Activated CD4-positive, alpha-beta T cell treated with anti-CD3 and anti-CD28 coated beads for 24 hours (primary cell): ENCODE measurements at places on chromosomes 2 and 18.
A peak's percentile ranks its signal among the peaks of the same experiment; 100 is the strongest.

DNA sequence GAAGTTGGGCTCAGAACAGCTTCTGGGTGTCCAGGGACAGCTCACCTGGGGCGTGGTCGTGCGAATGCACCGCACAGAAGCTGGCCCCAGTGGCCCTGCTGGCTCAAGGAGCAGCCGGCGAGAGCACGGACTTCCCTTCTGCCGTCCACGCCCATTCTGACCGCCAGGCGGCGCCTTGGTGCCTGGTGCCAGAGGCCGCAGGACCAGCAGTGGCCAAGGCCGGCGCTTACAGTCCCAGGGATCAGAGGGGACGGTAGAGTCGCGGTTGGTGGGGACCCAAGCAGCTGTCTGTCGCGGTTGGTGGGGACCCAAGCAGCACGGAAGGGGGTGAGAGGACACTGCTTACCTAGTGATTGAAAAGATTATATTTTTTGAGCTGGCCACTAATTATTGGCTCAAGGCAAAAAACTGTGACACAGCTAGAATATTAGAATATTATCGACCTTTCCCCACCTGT lies 25.7 kb downstream of the NPPC start:
- peak; percentile 36 for DNase-seq

DNA sequence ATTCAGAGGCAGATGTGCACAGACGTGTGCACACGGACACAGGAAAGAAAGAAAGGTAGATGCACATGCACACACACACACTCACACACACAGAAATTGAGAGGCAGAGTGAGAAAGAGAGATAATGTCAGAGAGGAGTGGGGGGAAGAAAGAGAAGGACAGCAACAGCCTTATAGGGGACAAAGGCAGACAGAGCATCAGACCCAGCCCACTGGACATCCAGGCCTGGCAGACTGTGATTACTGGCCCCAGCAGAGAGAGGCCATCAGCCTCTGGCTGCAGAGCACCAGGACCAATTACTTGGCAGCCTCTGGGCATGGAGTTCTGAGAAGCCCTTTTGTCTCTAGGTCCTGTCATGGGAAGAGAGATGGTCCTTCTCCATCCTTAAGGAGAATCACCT lies 66.1 kb downstream of the C18orf54 start:
- no peak for DNase-seq

- DNase-seq = no peak
These were observed 1.6 kb downstream of the KANSL1L start for GRCh38 chr2:210169516-210170195.

DNA sequence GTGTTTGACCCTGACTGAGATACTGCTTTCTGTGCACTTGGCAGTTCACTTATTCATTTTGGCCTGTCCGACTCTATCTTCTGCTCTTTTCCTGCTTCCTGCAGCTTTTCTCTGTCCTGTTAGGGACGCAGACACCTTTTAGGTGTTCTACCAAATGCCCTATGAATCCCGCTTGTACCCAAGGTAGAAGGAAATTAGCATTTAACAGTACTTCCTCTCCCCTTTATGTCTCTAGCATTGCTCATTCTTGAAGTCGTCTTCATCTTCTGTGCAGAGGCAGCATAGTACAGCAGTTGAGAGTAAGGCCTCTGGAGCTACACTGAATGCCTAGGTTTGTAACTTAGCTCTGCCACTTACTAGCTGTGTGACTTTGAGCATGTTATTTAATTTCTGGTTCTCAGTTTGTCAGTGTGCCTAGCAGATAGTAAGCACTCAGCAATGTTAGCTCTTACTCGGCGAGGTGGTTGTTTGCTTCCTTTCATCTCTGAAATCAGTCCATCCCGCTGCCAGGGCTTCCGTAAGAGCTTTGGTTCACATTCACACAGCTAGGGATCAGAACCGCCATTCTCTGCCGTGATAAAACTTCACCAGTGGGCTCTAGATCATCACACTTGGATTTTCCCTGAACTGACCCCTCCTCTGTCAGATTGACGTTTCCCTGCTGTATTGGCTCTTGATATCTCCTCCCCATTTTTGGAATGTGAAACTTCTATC lies 1.4 kb downstream of the CCT7 start:
- no peak for DNase-seq

DNA sequence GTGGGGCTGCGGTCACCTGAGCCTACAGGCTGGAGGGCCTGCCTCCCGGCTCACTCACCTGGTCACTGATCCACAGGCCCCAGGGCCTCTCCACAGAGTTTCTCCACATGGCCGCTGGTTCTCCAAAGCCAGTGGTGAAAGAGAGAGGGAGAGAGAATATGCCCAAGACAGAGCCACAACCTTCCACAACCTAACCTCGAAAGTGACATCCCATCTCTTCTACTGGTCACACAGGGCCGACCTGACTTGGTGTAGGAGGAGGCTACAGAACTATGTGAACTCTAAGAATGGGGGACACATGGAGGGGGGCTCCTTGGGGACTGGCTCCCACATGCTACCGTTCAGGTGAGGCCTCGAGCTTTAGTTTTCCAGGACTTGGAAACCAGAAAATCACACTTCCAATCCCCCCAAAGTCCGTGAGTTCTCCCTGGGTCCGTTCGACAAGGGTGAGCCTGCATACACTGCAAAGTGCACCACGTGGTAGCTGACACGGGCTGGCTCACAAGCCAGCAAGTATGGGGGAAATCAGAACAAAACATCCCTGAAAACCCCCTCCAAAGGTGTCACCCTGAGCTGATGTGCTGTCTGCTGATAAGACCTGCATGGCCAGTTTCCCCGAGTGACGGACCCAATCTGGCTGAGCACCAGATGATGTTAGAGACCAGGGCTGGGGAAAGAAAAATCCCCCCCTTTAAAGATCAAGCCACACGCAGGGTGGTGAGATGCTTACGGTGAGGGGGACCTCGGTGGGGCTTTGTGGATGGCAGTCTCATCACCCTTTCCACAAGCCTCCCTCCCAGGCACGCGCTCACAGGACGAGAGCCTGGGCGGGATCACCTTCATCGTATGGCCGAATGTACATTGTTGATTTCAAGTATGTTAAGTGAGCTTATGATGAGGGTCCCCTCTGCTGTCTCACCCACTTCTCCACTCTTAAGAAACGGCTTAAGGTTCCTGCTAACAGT lies 54.2 kb upstream of the SEMA4C start:
- no peak for DNase-seq

DNA sequence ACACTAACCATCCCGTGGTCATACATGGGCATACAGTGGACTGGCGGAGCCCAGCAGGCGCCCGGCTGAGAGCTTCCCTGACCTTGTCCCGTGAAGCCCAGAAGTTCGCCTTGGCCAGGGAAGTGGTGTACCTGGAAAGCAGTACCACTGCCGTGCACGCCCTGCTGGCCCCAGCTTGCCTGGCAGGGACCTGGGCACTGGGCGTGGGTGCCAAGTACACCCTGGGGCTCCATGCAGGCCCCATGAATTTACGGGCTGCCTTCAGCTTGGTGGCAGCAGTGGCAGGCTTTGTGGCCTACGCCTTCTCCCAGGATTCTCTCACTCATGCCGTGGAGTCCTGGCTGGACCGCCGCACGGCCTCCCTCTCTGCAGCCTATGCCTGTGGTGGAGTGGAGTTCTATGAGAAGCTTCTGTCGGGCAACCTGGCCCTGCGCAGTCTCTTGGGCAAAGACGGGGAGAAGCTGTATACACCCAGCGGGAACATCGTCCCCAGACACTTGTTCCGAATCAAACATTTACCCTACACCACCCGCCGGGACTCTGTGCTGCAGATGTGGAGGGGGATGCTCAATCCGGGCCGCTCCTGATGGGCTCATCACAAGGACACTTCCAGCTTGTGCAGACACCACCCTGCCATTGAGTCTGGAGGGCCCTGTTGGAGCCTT lies 2.3 kb downstream of the TMEM177 start:
- DNase-seq = no peak

DNA sequence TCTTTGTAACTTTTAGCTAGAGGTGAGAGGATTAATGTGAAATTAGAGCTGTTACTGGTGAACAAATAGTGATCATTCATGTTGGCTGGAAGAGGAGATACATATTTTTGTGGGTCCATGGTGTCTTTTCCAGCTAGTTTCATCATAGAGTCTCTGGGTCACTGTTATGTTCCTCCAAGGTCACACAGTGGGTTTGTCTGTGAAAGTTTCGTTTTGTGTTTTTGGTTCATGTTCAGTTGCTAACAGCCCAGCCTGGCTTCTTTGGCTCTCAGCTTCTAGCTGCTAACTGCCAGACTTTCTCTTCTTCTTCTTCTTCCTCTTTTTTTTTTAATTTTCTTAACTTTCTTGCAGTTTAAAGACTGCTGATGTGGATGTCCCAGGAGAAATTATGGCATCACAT lies 480.0 kb upstream of the SYT4 start:
- no peak for DNase-seq

GRCh38 chr18:79200546-79201268 lies 131.5 kb downstream of the ATP9B start:
- DNase-seq = no peak

GRCh38 chr18:47781561-47781960 lies 148.9 kb downstream of the SMAD2 start:
- DNase-seq = no peak

- no peak for DNase-seq
These were observed 58.3 kb downstream of the ID2 start for GRCh38 chr2:8740136-8740535.

- DNase-seq = no peak
These were observed 345.1 kb downstream of the CYP26B1 start for GRCh38 chr2:71802556-71802955.

DNA sequence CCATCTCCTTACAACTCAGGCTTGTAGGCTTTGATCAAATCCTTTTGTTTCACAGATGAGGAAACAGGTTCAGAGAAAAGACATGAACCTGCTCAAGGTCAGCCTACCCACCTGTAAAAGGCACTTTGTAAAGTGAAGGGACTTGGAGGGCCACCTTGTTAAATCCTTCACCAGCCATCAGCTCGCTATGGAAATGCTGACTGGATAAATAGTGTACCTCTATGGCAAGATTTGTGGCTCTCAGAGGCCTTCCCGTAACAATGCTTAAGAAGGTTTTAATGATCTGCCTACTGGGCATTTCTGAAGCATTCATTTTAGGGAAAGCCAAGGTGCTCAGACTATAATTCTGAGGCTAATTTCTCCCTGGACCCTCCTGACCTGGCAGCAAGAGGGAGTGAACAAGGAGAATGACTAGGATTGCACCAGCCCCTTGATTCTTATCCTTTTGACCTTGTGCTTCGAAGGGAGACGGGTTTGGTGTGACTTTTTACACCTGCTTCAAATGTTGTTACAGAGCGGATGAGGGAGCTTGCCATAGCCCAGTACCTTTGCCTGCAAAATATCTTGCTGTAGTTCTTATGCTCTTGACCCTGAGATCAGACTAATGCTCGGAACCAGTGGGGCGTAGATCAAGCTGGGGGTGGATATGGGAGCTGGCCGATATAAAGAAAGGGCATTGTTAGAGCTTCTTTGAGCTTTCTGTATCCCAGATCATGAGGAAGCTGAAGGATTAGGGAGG lies 90.9 kb upstream of the CXCR4 start:
- no peak for DNase-seq

- no peak for DNase-seq
These were observed 302.1 kb downstream of the HRH4 start for GRCh38 chr18:24762511-24762910.

- DNase-seq = no peak
These were observed 145.4 kb upstream of the FOSL2 start for GRCh38 chr2:28247290-28247689.

- no peak for DNase-seq
These were observed 153.8 kb upstream of the SETBP1 start for GRCh38 chr18:44526705-44527415.

- DNase-seq = no peak
These were observed 29.5 kb downstream of the RAB31 start for GRCh38 chr18:9737472-9738121.

- no peak for DNase-seq
These were observed 17.8 kb upstream of the GPR75 start for GRCh38 chr2:53877556-53877955.

- DNase-seq = no peak
These were observed 79.5 kb downstream of the EPB41L3 start for GRCh38 chr18:5464251-5464650.

DNA sequence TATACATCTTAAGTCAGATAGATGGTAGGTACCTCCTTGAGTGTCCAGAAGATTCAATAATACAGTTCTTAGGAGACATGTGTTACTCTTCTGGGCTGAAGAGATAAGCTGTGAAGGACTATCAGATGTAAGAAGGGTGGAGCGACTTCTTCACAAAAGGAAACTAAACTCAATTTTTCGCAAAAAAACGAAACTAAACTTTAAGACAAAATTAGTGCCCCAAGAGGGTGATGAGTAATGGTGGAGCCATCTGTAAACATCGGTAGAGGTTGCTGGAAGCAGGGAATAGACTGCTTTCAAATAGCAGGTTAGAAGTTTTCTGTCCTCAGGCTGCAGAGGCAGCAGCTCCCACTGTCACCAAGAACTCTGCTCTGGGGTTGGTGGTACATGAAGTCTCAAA lies 111.6 kb upstream of the TACR1 start:
- DNase-seq = no peak

GRCh38 chr18:8794156-8794933 lies 89.0 kb downstream of the MTCL1 start:
- DNase-seq = no peak

- DNase-seq = no peak
These were observed 13.4 kb downstream of the FMNL2 start for GRCh38 chr2:152348388-152348787.

DNA sequence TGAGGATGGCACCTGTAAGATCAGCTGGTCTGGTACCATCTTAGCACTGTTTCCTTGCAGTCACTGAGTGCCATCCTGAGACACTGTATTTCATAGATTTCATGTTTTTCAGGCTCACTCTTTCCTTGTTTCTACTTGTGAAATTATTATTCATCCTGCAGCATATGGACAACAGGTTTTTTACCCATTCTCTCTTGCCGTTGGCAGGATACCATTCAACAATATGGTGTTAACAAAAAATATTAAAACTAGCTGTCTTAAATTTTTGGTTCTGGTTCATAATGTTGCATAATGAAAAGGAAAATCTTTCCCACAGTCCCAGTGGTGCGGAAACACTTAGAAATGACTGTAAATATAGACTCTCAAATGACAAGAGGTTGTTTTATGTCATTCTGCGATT lies 23.1 kb upstream of the ATG16L1 start:
- DNase-seq = no peak

DNA sequence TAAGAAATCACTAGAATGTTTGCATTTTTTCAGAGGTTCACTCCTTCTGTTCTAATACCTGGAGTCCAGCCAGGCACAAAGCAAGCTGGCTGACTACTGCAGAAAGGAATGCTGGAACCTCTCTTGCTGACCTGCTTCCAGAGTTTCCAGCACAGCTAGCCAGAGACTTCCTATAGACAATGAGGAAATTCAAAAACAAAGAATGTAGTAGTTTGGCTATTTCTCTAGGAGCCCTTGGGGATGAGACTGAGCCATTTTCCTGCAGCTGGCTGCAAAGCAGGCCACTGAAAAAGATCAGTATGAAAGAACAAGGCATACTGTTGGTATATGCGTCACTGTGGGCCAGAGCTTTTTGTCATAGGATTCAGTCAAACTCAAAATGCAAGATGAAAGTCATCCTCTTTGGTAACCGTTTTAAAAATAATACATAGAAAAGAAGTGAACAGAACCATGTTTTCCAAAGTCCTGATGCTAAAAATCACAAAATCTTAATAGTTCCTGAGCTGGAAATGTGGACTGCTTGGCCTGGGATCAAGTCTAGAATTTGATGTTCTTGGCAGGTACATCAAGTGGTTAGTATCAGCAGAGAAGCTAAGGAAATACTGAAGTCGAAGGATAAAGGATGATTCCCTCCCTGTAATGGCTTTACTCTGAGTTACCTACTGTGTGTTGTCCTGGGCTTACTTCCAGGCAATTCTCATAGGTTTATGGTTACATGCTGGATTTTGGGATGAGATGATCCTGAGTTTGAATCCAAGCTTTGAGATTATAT lies 9.0 kb upstream of the DSEL start:
- DNase-seq = no peak

GRCh38 chr2:74821177-74822126 lies 12.5 kb upstream of the HK2 start:
- no peak for DNase-seq

GRCh38 chr2:95670686-95671085 lies 78.9 kb downstream of the TRIM43 start:
- DNase-seq = no peak
